ENCODE measurements at places on chromosomes 16 and 17.

- no peak for DNase-seq
Measured at GRCh38 chr16:71669926-71670536, 44.0 kb downstream of the MARVELD3 start.

- DNase-seq: peak; percentile 59
Measured at GRCh38 chr17:30093463-30094147, 23.0 kb upstream of the NSRP1 start.

GRCh38 chr17:18038861-18039534, at the start of the genes ATPAF2 and GID4:
ATPAF2 (minus strand) TSS chr17:18039168; CDS start chr17:18039013, 155 bp downstream.
GID4 (plus strand) TSS chr17:18039408; CDS start chr17:18039465, 57 bp downstream.
- peak; percentile 100 for DNase-seq

GRCh38 chr16:11967195-11967911, 2.3 kb downstream of the TNFRSF17 start:
- no peak for DNase-seq

DNA sequence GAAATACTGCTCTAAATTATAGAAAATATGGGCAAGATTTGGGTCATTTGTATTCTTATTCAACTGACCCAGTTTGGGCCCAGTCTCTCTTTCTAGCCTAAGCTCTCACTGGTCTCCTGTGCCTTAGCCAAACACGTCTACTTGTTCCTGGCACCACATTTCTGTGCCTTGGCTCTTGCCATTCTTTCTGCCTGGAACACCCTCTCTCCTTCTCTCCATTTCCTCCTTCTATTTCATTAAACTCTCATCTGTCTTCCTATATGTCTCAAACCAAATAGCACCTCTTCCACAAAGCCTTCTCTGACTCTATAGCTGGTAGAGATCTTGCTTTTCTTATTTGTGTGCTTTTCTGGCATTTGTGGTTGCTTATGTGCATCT, 37.7 kb upstream of the NUFIP2 start:
- no peak for DNase-seq

DNA sequence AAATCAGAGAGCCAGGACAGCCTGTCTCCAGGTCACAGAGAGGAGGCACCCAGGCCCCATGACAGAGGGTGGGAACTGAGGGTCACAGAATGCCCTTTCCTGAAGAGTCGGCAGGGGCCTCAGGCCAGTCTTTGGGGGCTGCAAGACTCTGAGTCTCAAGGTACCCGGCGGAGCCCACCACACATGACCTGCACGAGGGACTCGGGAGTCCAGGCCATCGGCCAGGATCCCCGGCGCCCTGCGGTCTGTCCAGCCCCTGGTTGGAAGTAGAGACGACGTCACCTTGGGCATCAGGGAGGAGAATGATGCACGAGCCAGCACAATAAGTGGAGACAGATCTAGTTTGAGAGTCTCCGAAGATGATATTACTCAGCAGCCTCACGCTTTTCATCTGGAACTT, 234.7 kb upstream of the SDK2 start:
- DNase-seq: no peak

DNA sequence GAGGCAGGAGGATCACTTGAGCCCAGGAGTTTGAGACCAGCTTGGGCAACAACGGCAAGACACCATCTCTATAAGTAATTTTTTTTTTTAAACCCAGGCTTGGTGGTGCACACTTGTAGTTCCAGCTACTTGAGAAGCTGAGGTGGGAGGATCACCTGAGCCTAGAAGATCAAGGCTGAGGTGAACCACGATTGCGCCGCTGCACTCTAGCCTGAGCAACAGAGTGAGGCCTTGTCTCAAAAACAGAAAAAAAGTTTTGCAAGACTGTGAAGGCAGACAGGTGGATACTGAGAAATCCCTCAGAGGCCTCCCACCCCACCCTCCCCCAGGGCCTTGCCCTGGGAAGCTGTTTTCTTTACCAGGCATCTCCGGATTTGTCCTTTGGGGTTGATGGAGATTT, 125.4 kb downstream of the MGAT5B start:
- DNase-seq: no peak

DNA sequence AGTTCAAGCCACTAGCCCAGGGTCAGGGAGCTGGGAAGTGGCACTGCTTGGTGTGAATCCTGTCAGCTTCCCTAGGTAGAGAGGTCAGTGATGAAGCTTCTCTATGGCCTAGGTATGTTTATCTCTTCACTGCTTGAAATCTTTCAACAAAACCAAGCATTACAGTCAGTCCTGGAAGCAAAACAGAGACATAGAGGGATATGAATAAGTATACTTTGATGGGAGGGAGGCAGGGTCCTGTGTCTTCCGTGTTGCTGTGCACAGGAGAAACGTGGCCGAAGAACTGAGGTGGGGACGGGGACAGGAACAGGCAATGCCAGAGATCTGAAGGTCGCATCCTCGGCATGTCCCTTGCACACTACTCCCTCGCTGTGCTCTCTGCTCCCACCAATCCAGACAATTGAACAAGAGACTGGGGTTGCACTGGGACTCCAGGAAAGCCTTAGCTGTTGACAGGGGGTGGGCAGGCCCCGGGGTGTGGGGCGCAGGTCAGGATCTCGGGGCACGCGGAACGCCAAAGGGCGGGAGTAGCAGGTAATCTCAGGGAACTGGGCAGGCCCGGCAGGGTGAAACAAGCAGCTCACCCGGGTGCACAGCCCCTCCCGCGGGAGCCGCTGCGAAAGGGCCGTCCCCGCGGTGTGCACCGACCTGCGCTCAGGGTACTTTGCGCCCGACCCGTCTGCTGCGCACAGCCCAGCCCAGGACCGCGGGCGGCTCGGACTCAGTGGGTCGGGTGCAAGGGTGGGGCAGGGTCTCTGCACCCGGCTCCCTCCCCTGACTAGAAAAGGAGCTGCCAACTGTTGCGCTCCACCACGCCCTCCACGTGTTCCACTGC, at the start of gene MT1H:
TSS of gene MT1H (plus strand) at position 810 of the 835 bp plus-strand sequence. CDS start 71 bp downstream, outside the sequence.
- DNase-seq: no peak

- DNase-seq: no peak
Measured at GRCh38 chr17:50146927-50147665, 3.4 kb downstream of the PPP1R9B start.

DNA sequence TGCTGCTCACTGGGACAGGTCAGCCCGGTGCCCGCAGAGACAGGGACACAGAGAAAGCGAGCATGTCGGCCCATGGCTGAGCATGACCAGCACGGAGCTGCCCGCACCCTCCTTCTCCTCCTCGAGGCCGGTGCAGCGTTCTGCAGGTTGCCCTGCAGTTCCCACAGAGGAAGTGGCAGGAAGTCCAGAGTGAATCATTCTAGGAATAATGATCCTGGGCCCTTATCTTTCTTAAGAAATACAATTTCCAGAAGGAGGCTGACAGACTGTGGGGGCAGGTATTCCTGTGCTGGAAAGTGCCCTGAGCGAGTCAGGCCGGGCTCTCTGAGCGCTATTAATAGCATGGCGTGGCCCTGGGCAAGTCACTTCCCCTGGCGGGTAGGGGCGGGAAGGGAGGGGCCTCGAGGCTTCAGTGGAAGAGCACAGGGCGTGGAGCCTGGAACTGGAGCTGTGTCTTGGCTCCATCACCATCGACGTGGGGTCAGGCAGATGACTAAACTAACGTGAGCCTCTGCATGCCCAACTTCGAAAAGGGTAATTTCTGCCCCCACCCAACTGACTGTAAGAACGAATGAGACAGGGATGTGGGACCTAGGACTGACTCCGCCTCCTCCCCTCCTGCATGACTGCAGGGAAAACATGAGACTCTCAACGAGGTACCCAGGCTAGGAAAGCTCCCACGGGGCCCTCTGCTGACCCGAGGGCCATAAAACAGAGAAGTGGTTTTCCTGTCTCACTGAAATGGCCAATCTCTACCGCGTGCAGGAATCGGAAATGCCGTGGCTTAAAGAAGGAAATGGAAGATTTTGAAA, 9.8 kb downstream of the TMEM204 start:
- peak; percentile 91 for DNase-seq

GRCh38 chr17:64182325-64183012, 52.5 kb upstream of the ERN1 start:
- DNase-seq: no peak

DNA sequence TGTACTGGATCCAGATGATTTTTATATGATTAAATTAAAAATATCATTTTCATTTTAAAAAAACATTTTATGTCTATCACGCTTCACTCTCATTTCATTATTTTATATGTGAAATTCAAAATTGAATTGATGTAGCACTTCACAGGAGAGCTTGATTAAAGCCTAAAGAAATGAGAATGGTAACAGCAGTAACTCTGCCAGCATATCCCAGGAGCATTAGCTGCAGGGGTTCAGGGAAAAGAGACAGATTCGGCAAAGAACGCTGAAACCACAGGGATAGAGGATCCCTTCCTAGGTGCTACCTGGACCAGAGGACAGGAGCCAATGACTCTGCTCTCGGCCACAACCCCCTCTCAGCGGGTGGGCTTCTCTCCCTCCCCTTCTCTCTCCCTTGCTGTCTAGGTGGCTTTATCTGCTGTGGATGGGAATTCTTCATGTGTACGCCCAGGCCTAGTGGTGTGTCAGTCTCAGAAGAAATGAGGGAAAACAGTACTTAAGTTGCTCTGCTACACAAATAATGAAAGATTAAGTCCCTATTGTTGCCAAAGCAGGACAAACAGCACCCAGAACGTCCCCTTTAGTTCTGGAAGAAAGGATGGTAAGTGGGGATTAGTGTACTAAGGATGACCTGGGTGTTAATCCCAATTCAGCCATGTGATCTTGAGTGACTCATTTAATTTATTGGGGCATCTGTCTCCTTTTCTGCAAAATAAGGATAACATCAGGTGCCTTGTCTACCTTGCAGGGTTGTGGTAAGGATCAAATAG, 123.3 kb downstream of the CDK5R1 start:
- no peak for DNase-seq

GRCh38 chr17:46976626-46977270, 2.3 kb downstream of the RPRML start:
- DNase-seq: no peak

DNA sequence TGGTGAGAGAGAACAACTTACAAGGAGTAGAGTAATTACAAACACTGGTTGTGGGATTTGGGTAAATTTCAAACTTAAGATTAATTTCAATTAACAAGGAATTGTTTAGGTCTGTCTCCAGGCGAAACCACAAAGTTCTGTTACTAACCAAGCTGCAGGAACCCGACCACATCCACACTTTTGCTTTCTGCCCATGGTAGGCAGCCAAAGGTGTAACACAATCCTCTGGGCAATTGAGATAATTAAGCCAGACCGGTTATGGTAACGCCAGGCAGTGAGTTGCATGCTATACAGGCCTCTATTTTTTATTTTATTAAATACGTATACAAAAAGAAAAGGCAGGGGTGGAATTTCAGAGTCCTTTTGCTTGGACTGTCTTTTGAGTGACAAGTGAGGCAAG, 12.0 kb downstream of the KCNJ2 start:
- no peak for DNase-seq

DNA sequence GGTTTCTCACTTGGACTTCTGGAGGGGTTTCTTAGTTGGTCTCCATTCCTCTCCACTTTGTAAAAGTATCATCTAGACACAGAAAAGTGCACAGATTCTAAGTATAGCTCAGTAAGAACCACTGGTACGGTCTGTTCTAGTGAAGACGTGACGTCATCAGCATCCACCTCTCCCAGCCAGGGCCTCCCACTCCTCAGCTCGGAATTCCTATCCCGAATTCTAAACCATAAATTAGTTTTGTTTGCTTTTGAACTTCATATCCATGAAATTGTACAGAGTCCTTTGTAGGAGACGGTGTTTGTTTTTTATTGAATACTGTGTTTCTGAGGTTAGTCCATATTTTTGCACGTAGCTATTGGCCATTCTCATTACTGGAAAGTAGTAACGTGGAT, 25.5 kb downstream of the FOXK2 start:
- no peak for DNase-seq

DNA sequence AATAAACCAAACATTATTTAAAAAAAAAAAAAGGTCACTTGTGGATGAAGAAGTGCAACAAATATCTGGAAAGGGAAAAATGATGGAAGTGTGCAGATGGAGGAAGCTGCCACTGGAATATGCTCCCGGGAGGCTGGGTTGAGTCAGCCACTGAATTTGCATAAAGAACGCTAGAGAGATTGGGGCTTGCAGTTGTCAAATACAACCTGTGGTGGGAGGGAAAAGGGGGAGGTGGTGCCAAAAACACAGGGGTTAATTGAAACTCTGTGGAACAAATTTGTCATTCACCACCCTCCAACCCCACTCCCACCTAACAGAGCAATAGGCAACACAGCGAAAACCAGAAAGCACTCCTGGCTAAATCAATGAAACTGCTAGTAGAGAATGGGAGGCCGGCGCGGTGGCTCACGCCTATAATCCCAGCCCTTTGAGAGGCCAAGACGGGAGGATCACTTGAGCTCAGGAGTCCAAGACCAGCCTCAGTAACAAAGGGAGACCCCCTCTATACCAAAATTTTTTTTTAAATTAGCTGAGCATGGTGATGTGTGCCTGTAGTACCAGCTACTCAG, 37.6 kb upstream of the RPL38 start:
- DNase-seq: no peak

GRCh38 chr16:49499869-49500610, 126.4 kb downstream of the C16orf78 start:
- no peak for DNase-seq

DNA sequence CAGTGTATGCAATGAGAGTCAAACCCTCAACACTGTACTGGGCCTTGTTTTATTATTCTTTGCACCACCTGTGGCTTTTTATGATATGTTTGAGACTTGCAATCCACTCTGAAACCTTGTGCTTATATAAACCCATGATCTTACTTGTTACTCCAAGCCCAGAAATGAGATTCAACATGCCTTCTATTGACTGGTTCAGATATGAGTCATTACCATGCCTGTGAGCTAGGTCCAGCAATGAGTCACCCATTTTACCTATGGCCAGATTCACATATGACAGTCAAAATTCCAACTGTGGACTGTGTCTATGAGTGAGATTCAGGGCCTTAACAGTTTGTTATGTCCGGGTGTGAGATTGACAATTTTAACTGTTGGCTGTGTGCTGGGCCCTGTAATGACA, 1846.1 kb downstream of the TP53TG3F start:
- no peak for DNase-seq

DNA sequence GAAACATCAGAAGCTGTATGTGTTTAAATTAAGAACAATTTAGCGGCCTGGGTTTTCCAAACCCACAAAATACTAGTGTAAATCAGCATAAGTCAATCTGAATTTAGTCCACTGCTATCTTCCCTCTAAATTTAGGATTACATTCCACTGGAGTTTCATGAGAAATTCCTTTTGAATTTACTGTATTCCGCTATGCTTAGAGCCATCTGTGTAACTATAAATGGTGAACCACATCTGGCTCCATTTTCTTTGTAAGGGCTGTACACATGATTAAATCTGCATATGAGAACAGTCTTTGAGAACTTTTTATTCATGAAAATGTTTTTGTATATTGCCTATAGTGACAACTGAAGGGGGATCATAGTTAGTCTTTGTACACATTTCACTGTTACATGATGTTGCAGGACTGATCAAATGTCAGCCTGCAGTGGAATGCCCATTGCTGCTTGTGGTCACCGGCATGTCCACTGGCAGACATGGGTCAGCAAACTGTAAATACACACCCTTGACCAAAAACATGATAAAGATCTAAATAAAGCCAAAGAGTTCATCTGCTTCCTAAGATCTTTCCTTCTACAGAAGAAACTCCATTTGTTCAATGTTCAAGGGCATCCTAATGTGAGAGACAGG, 36.8 kb downstream of the RPGRIP1L start:
- no peak for DNase-seq
